ENCODE measurements at places on chromosomes 12 and 14.
A peak's percentile ranks its signal among the peaks of the same experiment; 100 is the strongest.

GRCh38 chr12:118330421-118331018 is 42.2 kb downstream of the TAOK3 start:
- no peak for DNase-seq

GRCh38 chr14:68637106-68638021 is 155.5 kb downstream of the ZFP36L1 start:
- no peak for DNase-seq

- DNase-seq: no peak
These were observed 331.2 kb upstream of the SFSWAP start for GRCh38 chr12:131379738-131380137.

GRCh38 chr14:68941820-68942219 is 37.3 kb downstream of the ACTN1 start:
- DNase-seq: no peak

GRCh38 chr12:96189781-96190180 is 4.4 kb upstream of the ELK3 start:
- DNase-seq: no peak

DNA sequence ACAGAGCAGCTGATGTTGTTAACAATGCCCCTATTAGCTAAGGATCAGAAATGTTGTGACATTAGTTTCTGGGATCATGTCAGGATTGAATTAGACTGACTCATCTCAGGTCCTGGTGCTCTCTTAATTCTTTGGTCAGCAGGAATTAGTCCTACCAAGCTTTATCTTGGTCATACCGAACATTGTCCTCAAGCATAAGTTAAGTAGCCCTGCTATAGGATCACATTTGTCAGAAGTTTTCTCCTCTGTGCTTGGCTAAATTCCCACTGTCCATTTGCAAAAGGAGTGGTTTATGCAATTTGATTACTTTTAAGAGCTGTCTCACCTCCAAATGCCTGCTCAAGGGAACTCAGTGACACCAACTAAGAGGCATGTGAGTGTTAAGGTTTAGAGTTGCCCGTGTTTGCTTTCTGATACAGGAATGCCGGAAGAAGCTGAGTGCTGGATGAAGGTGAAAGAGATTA is 48.4 kb upstream of the IFNG-AS1 start:
- DNase-seq: no peak

DNA sequence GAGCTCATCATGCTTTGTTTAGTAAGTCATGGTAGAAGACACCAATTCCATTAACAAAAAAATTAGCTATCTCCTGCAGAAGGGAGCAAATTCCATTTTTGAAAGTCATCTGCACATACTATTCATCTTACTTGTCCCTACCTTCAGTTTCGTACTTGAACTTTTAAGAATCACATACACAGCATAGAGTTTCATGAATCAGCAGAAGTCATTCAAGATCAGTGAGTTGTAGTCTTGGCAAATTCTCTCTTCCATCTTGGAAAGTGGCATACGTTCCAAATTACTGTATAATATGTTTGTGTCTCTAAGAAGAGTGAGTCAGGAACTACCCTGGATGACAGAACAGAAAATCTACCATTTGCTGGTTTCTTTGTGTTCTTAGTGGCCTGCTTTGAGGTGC is 14.1 kb downstream of the VRK1 start:
- DNase-seq: no peak

GRCh38 chr12:6779708-6780432 is 7.5 kb downstream of the LAG3 start:
- no peak for DNase-seq

- no peak for DNase-seq
These were observed 195.4 kb downstream of the DUSP6 start for GRCh38 chr12:89156862-89157262.

GRCh38 chr12:48956279-48957140 is 777 bp downstream of the ARF3 start:
- DNase-seq: peak; percentile 31

GRCh38 chr12:79886917-79887519 is 47.9 kb downstream of the PPP1R12A start:
- DNase-seq: peak; percentile 70

GRCh38 chr12:53543539-53543938 is 36.3 kb upstream of the NPFF start:
- peak; percentile 48 for DNase-seq

GRCh38 chr12:32181498-32182175 is 75.0 kb downstream of the BICD1 start:
- no peak for DNase-seq

DNA sequence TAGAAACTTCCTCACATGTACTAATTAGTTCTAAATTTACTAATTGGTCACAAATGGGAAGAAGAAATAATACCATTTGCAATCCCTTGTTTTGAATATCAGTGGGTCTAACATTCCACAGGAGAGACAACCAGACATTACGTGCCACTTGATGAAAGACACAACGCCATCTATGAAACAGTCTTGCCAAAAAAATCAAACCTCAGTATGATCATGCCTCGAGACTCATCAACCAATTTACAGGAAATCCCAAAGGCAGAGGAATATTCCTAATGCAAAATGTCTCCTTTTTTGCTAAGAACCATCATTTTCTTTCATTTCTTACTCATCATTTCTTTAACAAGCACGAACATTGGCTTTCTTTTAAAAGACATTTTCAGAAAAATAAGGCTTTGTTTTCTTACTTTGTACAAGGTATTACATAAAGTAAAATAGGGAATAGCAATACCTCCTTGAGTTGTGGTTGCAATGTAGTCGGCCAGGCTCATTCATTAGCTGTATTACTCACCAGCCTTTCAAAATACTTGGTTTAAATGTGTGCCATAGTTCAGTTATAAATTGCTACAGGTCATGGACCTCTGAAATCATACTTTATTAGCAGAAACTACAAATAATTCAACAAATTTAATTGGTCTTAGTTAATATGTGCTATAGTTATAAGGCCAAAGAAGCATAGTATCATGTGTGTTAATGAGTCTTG is 436.2 kb upstream of the FLRT2 start:
- DNase-seq: no peak

DNA sequence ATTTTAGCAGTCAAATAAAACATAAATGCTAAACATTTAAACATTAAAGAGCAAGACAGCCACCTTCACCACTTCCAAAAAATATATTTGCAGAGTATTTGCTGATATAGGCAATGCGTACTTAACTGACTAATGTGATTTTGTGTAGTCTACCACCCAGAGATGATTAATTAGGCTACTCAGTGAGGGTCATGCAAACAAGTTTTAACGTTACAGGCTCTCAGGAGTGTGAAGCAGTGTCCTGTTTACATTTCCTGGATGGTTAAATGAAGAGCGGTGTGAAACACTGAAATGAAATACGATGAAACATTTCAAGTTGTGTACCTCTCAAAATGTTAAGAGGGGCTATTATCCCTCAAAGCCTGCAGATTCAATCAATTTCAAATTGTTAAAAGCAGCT is 165.8 kb upstream of the LRIG3 start:
- DNase-seq: no peak

DNA sequence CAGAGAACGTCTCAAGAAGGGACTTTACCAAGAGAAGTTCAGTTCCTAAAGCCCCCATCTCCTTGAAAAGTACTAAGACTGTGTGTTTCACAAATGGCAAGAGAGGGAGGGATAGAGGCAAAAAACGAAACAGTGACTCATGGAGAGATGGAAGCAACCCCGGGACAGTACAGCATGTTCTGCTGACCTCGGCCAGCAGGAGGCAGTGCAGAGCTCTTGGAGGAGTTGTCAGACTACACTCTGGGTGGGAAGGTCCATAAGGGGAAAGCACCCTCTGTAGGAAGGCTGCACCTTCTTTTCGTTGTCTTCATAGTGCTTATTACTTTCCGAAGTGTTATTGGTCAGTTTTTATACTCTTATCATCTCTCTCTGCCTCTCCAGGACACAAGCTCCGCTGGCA is 525.2 kb upstream of the CCDC196 start:
- DNase-seq: peak; percentile 63

Data from CD4-positive, alpha-beta T cell treated with Interleukin-4 for 4 hours (primary cell).